ENCODE measurements at places on chromosomes 7 and 10.
A peak's percentile ranks its signal among the peaks of the same experiment; 100 is the strongest.

- no peak for DNase-seq
These were observed 637.9 kb upstream of the DPP6 start for GRCh38 chr7:153414288-153414629.

DNA sequence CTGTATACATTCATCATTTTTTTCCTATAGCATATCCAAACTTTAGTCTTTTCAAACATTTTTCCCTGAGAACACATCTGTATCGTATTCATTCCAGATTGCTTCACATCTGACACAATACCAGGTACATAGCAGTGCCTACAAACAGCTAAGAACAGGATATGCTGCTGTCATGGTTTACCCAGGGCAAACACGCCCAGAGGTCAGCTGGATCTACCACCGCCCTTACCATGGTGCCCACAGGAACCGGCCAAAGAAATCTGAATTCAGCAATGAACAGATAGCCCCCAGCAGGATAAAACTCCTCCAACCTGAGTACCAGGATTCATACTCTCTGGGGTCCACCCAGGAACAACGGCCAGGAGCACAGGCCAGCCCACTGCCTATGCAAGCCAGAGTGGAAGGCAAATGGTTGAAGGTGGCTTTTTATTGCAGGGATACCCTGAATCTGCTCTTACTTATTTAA lies 43.0 kb downstream of the TNS3 start:
- DNase-seq: peak; percentile 46

DNA sequence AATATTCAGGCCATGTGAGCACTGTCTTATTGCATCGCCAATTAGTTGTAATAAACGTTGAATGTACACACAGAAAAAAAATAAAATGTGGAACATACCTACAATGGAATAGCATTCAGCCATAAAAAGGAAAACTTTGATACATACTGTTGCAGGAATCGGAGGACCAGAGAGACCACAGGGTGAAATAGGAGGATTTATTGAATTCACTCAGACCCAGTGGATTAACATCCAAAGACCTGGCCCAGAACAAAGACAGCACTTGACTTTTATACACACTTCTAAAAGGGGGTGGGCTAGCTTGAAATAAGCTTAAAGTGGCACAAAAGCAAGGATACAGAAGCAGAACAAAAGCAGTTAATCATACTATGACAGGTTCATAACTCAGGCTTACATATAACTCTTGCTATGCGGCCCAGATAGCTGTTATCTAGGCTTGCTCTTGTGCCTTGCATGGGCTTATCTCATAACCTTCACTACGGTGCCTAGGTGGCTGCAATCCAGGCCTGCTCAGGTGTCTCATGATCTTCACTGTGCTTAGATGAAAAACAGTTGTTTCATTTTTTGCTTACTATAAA lies 292.2 kb upstream of the TAC1 start:
- DNase-seq: no peak

GRCh38 chr10:3816995-3817394 lies 32.0 kb upstream of the KLF6 start:
- no peak for DNase-seq

- no peak for DNase-seq
These were observed 131.8 kb downstream of the SEMA3E start for GRCh38 chr7:83517035-83517700.

- no peak for DNase-seq
These were observed 93.8 kb downstream of the ADAM12 start for GRCh38 chr10:126294451-126294850.

GRCh38 chr10:88920198-88920597 lies 32.4 kb downstream of the ACTA2 start:
- no peak for DNase-seq

DNA sequence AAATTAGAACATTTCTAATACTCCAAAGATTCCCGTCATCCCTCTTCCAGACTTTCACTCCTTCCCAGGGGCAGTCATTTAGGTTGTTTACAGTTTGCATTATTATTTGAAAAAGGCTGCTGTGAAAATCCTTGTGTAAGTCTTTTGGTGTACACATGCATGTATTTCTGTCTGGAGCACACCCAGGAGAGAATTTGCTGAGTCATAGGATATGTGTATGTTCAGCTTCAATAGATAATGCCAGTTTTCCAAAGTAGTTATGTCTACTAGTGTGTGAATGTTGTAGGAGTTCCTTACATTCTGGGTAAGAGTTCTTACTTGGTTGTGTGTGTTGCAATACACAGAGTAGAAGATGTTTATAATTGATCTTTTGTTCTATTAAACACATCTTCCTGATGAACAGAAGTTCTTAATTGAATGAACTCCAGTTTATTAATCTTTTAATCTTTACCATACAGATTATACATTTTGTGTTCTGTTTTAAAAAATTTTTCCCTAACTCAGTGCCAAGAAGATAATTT lies 25.3 kb downstream of the CROT start:
- DNase-seq: peak; percentile 5

- no peak for DNase-seq
These were observed 90.1 kb upstream of the CYP26C1 start for GRCh38 chr10:92970301-92971070.

- no peak for DNase-seq
These were observed 126.6 kb downstream of the LRRC4 start for GRCh38 chr7:127904670-127904985.

- DNase-seq: no peak
These were observed 32.0 kb upstream of the ARMS2 start for GRCh38 chr10:122422266-122422989.

- DNase-seq: no peak
These were observed 645.7 kb downstream of the ANKRD7 start for GRCh38 chr7:118870187-118870586.

Measured in small intestine (tissue), 16 donors.